ENCODE measurements at places on chromosomes 12 and 14.

GRCh38 chr12:64779354-64779974, 20.3 kb upstream of the GNS start:
- DNase-seq: no peak

- DNase-seq: no peak
Measured at GRCh38 chr12:123055281-123055766, 74.8 kb downstream of the ARL6IP4 start.

- no peak for DNase-seq
Measured at GRCh38 chr12:752695-753610, 574 bp downstream of the WNK1 start.

- no peak for DNase-seq
Measured at GRCh38 chr14:20904393-20905029, 13.3 kb downstream of the RNASE3 start.

- DNase-seq: no peak
Measured at GRCh38 chr12:124550123-124551089, 17.0 kb downstream of the NCOR2 start.
